ENCODE measurements at places on chromosomes 4 and X. TPM values are rescaled to one million over a fixed set of nuclear protein-coding genes. Genes with fewer than 3 reads are reported as not detected.

GRCh38 chr4:88751258-88752075, 53.8 kb upstream of the NAP1L5 start:
- DNase-seq, result no peak

- DNase-seq, result no peak
Observed at GRCh38 chr4:102786279-102786678, 25.5 kb upstream of the MANBA start.

DNA sequence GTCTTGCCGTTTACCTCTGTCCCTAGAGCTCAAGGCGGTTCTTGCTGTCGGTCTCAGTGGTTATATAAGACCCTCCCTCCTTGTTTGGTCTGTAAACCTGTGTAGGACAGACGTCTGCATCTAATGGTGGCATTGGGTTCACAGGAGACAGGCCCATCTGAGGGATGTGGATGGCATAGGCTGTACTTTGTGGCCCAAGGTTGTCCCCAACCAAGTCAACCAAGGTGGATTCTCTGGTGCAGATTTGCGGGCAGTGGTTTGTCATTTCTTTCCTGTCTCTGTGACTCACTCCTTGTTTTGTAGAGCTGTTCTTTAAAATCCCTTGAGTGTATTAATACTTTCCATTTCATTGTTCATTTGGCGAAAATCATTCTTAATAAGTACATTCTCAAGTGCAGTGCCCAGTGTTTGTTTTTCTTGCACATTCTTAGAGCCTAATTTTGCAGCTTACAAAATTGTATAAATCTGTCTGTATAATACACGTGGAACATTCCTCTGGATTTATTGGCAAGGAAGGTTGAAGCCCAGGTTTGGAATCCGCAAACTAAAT, 68.0 kb upstream of the TLR2 start:
- DNase-seq, result no peak

- DNase-seq, result no peak
Observed at GRCh38 chrX:145532176-145532780, 285.0 kb downstream of the SPANXN1 start.

DNA sequence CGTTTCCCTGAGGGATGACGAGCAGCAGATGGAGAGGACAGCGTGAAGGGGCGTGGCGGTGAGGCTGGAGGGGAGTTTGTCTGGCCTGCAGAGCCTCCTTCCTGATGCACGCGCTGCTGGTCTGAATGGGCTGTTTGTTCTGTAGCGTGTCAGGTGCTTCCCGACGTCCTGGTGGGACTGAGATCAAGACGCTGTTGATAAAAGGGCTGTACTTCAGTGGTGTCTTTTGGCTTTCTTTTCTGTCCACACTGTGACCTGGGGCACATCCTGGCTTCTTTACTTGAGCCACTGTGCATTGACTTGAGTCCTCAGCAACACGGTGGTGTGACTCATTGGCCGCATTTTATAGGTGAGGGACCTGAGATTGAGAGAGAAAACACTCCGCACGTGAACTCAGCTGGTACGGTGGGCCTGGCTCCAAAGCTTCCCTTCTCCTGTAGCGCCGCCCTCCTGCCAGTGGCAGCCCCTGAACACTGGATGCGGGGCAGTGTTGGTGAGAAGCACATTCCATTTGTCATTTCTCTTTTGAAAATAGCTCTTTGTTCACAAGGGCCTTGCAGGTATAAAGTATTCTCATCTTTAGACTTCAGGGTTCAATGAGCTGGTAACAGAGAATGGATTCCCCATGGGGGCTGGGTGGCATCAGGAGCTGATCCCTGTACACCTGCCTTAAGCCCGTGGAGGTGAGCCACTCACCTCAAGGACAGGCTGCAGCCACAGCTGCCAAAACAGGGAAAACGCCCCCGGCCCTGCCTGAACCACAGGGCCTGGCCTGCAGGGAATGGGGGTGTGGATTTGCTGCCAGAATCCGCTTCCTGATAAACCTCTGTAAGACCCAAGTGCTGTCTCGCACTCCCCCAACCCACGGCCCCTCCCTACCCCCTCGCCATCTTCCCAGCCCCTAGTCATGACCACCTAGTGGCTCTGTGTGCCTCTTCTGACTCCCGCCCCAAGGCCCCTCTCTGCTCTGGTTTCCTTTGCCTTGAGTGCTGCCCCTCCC, 29.2 kb downstream of the NSG1 start:
- DNase-seq, result no peak

The FMR1 gene
- 38.7 TPM for total RNA-seq
